ENCODE measurements at places on chromosomes 1 and 21.

GRCh38 chr21:33403128-33403785, at the start of gene IFNGR2:
IFNGR2 (plus strand) TSS chr21:33403413; CDS start chr21:33403544, 131 bp downstream.
- no peak for DNase-seq

DNA sequence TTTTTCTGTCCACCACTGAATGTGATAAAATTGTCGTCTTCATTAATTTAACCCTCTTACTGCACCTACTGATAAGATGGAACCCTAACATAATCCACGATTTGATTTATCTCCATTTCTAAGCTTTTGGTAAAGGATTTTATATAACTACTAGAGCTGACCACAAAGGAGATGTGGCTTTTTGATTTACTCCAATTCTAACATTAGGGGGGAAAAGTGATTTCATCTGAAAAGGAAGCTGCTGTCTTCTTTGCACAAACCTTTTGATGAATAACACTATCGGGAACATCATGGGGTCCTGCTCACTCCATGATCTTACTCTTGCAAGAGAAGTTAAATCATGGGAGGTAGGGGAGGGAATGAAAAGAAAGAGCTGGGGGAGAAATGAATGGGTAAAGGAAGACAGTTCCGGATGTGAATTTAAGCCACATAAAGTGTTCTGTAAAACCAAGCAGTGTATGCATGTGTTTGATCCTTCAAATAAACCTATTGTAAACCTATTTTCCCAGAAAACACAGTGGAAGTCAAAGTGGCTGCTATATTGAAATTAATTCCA, 161.8 kb downstream of the GABPA start:
- DNase-seq, result no peak

DNA sequence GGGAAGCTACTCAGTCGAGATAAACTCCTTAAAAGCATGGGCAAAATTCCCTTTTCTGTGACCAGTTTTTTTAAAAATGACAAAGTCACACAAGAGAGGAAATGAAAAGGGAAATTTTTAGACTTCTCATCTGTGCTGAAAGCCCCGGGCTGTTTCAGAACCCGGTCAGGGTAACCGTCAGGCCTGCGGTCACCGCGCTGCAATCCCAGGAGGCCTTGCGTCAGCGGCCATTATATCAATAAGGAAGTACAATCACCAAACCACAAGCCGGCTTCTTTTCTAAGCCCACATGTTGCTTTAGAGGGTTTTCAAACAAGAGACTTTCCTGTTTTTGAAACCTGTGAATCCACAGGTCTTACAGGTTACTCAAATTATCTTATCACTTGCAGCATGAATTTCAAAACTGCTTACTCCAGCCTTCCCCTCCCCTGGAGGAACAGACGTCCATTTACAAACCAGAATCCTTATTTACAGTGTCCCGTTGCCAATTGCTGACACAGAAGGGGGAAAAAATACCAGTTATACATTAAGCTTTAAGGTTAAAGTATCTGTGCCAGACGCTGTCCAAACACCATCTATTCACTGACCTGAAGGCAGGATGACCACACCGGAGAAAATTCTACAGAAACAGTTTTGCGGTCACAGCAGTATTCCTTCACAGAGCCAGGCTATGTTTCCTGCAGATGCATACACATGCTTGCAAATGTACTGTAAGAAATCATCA, 165.3 kb downstream of the TOMM20 start:
- DNase-seq, result no peak

DNA sequence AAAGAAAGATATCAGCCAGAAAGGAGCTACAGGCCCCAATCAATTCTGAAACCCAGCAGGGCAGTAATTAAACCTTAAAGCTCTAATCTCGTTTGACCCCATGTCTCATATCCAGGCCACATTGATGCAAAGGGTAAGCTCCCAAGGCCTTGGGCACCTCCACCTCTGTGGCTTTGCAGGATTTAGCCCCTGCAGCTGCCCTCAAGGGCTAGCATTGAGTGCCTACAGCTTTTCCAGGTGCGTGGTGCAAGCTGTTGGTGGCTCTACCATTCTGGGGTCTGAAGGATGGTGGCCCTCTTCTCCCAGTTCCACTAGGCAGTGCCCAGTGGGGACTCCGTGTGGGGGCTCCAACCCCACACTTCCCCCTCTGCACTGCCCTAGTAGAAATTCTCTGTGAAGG, 429.9 kb downstream of the NPHP4 start:
- no peak for DNase-seq

- no peak for DNase-seq
These were observed 78.4 kb upstream of the DNAJC6 start for GRCh38 chr1:65230731-65231481.

DNA sequence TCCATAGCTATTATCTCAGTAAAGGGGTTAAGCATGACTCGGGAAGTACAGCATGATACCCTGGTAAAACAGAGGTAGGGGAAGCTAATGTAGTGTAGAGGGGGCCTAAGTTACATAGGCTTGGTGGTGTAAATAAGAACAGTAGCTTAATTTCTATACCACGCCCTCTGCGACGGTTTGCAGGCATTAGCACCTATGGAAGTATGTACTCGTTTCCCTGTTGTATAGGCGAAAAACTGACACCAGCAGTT, 470 bp upstream of the NAXE start:
- no peak for DNase-seq

DNA sequence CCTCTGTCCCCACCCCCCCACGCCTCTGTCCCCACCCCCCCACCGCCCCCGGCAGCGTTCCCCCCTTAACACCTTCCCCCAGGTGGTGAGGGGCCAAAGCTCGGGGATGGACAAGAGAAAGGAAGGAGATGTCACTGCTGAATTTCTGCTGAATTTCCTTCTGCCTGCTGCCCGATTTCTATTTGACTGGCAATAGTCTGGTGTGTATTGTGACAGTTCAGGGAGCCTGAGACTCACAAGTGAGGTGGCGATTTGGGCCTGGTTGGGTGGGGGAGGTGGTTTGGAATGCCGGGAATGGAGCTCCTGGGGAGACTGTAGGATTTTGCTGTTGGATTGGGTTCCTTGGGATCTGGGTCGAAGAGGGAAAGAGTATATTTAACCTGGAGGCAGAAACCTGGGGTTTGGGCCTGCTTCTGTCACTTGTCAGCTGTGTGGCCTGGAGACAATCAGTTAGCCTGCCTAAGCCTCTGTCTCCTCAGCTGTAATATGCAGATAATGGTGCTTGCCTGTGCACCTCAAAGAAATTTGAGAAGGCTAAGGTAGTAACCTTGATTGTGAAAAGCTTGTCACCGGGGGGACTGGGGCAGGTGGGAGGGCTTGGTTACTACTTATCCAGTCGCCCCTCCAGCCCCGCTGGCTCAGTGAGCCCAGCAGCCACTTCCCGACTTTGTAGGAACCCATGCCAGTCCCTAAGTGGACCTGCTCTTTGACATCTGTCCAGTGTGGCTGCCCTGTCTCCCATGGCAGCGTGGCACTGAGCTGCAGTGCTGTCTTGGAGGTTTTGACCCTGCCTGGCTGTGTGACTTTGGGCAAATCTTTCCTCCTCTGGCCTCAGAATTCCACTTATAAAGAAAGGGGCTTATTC, 7.7 kb upstream of the LMNA start:
- no peak for DNase-seq

DNA sequence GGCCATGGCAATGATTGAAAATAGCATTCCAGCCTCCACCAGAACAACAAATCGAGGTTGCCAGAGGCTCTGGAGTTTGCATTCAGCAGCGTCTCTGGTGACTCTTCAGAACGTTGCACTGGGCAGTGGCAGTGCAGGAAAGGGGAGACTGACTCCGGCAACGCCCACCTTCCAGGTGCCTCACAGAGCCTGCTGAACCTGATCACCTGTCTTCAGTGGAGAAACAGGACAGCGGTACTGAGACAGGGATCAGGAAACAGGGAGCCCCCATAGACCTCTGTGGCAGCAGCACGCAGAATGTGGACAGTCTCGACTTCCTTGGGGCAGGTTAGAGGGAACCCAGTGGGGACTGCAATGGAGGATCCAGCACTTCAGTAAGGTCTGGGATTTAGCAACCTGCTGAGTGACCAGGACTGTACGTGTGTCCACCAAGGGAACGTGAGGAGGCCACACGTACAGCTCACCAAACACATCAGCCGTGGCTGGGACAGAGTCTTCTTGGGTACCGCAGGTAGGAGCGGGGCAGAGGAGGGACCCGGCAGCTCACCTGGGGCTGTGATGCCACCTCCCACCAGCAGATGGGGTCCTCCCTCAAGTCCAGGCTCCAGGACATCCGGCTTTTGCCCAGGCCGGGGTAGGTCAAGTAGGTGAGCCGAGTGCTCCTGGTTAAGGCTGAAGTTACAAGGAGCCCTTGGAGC, 128.6 kb downstream of the PRDM2 start:
- no peak for DNase-seq

DNA sequence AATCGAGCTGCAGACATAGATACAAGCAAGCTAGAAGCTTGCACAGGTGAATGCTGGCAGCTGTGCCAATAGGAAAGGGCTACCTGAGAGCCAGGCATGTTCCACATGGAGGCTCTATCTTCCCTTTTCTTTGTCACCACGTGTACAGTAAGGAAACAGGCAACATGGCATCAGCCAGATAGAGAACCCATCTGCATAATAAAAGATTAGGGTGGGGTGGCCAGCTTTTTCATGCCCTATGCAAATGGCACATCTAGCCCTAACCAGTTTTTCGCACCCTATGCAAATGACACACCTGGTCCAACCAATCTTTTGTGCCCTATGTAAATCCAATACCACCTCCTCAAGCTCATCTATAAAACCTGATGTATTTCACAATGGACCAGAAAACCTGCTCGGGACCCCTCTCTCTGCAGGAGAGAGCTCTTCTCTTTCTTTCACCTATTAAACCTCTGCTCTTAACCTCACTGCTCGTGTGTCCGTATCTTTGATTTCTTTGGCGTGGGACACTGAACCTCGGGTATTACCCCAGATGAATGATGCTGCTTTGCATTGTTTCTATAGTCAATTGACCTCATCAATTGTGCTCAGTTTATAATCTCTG, 93.9 kb downstream of the SLC30A10 start:
- no peak for DNase-seq

DNA sequence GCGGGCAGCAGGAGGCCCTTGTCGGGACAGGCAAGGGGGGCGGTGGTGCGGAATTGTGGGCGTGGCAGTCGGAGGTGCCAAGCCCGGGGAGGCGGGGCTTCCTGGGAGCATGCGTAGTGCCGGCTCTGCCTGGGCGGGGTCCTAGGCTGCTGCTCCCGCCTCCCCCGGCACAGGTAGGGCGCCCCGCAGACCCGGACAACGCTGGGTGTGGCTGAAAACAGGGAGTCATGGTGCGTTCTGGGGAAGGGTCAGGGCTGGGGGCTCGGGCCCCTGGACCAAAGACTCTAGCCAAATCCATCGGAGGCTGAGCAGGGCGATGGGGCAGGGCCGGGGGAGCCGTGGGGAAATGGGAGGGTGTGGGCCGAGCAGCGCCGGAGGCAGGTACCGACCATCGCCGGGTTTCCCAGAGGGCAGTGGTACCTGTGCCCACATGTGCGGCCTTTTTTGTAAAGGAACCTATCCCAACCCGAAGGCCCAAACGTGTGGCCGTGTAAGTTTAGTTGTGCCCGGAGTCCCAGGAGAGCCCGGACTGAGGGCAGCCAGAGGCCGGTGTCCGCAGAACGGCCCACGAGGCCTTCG, 231.9 kb downstream of the SDCCAG8 start:
- DNase-seq, result no peak

DNA sequence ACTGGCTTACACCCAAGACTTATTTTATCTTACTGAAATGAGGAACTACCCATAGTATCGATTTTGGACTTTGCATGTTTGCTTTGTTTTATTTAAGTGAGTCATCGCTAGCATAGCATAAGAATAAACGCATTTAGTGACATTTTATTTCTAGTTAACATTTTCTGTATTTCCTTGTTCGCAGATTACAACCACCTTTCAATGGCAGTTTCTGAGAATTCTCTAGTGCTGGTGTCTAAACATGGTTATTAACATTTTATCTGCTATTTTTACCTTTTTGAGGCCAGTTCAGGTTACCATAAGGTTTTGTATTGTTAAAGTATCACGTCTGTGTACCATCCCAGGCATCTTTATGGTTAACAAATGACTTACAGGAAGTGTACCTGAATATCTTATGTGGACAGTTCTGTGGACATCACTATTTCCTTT, 24.5 kb downstream of the EEIG2 start:
- DNase-seq, result no peak

GRCh38 chr1:2344744-2345296, 46.5 kb downstream of the MORN1 start:
- DNase-seq, result no peak

DNA sequence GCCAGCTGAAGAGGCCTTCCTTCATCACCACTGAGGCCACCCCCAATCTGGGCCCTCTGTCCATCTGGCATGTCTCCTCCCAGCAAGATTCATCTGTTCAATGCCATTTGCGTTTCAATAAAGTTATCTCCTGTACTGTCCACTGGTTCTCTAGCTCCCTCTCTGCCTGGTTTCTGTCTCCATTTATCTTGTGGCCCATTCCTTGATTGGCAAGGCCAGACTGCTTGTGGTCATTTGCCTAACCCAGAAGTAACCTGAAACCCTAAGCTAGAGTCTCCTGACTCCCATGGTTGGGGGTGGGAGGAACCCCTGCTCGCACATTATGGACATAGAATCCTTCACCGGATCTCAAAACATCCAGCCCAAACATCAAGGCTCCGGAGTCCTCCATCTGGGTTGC, 2.1 kb upstream of the IPO9 start:
- DNase-seq, result no peak

GRCh38 chr1:179586107-179586823, 5.4 kb upstream of the TDRD5 start:
- no peak for DNase-seq

- no peak for DNase-seq
These were observed 10.0 kb downstream of the LRRC53 start for GRCh38 chr1:74502432-74502831.

DNA sequence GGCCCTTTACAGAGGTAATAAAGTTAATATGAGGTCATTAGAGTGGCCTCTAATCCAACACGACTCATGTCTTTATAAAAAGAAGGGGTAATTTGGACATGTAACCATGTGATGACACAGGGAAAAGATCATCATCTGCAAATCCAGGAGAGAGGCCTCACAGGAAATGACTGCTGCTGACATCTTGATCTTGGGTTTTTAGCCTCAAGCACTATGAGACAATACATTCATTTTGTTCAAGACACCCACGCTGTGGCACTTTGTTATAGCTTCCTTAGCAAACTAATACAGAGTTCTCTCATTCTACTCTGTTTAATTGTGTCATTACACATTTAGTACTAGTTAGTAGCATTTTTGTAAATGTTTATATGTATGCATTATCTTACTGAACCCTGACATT, 64.0 kb upstream of the RUNX1 start:
- DNase-seq, result no peak

DNA sequence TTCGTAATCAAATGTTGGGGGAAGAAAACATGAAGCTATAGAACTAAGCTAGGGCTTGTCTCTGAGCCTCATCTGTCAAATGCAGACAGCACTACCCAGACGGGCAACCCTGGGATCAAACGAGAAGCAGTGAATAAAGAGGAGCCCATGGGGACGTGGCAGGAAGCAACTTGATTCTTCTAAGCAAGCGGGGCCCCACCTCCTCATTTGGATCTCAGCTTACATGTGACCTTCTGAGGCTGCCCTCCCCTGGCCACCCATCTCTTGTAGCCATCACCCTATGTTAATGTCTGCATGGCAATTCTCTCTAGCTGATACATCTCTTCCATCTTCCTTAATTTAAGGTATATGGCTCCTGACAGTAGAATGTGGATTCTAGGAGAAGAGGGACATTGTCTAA, 171.3 kb downstream of the IGSF21 start:
- no peak for DNase-seq

- DNase-seq, result no peak
These were observed 34.3 kb downstream of the CNST start for GRCh38 chr1:246600579-246600978.

Measured in cortex of kidney (tissue), 1 donor.